Ovary (tissue), 10 donors: ENCODE measurements at places on chromosomes 1 and 21. TPM values are rescaled to one million over a fixed set of nuclear protein-coding genes. Genes with fewer than 3 reads are reported as not detected.

HUNK gene
- total RNA-seq: 1.6 TPM

DNA sequence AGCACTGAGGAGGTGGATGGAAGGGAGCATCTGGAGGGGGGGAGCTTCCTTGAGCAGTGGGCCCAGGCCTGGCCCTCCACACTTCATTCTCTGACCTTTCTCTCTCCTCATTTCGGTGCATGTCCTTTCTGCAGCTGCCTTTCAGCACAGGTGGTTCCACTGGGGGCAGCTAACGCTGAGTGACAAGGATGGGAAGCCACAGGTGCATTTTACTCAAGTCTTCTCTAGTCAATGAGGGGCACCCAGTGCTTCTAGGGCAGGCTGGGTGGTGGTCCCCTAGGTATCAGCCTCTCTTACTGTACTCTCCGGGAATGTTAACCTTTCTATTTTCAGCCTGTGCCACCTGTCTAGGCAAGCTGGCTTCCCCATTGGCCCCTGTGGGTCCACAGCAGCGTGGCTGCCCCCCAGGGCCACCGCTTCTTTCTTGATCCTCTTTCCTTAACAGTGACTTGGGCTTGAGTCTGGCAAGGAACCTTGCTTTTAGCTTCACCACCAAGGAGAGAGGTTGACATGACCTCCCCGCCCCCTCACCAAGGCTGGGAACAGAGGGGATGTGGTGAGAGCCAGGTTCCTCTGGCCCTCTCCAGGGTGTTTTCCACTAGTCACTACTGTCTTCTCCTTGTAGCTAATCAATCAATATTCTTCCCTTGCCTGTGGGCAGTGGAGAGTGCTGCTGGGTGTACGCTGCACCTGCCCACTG lies 43.2 kb downstream of the YARS1 start:
- no peak for DNase-seq

- no peak for DNase-seq
These were observed 163.0 kb upstream of the RNPC3 start for GRCh38 chr1:103362348-103363007.

DNA sequence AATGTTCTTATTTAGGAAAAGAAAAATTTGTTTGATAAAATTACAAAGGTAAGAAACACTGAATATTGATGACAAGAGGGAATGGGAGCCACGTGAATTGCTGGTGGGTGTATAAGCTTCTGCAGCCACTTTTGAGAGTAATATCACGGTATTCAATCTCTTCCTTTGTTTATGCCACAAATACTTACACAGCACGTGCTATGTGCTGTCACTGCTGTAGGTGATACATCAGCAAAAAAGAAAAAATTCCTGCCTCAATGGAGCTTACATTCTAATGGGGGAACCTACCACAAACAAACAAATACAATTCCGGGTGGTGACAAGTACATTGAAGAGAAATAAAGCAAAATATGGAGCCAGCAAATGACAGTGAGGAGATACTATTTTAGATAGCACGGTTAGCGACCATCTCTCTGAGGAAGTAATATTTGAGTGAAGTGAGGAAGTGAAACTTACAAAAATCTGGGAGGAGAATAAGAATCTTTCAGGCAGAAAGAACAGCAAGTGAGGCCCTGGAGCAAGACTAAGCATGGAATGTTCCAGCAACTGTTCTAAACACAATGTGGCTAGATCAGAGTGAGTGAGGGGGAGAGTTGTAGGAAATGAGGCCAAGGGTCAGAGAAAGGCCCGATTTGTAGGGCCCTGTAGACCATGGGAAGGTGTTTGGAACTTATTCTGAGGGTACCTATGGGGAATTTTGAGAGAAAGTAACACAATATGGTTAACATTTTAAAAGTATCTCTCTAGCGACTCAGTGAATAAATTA lies 2.6 kb upstream of the FCRLB start:
- no peak for DNase-seq

FTCD gene
- total RNA-seq: 0.92 TPM

GRCh38 chr1:1270813-1271212 lies 2.8 kb downstream of the UBE2J2 start:
- no peak for DNase-seq

- no peak for DNase-seq
These were observed 78.2 kb downstream of the SKI start for GRCh38 chr1:2306151-2306978.
